Activated CD4-positive, alpha-beta T cell treated with anti-CD3 and anti-CD28 coated beads for 4 hours (primary cell): ENCODE measurements at places on chromosomes 16 and 17.

- DNase-seq, result no peak
These were observed 140.7 kb downstream of the IRX3 start for GRCh38 chr16:54145881-54146280.

DNA sequence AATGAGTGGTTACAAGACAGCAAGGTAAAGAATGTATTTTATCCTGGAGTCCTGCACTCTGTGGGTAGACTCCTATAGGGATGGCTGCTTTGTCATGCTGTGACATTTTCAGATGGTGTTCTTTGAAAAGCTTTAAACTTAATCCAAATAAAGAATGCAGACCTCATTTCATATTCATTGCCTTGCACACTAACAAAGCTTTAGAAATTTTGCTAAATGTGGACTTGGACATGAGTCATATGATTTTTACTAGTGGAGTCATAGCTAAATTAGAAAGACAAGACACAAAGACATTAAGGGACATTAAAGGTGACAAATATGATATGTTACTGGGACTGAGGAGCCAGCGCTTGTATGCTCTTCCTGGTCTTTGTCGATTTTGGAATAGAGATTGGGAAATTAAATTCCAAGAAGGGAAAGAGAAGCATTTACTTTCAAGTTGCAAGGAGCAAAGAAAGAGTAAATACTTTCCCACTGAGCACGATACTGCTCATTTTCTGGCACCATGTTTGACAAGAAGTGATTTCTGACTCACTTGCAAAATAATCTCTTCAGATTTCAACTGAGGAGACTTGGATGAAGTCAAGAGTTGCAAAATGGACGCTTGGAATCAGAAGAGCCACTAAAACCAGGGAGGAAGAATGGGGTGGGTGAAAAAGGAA lies 152.9 kb upstream of the MYOCD start:
- no peak for DNase-seq

- DNase-seq, result no peak
These were observed 22.5 kb downstream of the CCR7 start for GRCh38 chr17:40542558-40543411.

GRCh38 chr17:14622615-14623101 lies 321.8 kb downstream of the HS3ST3B1 start:
- DNase-seq, result no peak

- no peak for DNase-seq
These were observed 2.5 kb downstream of the MTSS2 start for GRCh38 chr16:70683146-70683944.

DNA sequence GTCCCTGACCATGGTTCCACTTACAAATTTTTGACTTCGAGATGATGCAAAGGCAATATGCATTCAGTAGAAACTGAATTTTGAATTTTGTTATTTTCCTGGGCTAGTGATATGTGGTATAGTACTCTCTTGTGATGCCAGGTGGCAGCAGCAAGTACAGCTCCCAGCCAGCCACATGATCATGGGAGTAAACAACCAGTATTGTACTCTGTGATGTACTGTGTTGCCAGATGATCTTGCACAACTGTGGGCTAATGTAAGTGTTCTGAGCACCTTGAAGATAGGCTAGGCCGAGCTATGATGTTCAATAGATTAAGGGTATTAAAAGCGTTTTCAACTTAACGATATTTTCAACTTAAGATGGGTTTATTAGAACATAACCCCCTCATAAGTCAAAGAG lies 250.8 kb downstream of the STX8 start:
- DNase-seq, result no peak

- no peak for DNase-seq
These were observed 7.3 kb downstream of the C16orf86 start for GRCh38 chr16:67673712-67674580.

DNA sequence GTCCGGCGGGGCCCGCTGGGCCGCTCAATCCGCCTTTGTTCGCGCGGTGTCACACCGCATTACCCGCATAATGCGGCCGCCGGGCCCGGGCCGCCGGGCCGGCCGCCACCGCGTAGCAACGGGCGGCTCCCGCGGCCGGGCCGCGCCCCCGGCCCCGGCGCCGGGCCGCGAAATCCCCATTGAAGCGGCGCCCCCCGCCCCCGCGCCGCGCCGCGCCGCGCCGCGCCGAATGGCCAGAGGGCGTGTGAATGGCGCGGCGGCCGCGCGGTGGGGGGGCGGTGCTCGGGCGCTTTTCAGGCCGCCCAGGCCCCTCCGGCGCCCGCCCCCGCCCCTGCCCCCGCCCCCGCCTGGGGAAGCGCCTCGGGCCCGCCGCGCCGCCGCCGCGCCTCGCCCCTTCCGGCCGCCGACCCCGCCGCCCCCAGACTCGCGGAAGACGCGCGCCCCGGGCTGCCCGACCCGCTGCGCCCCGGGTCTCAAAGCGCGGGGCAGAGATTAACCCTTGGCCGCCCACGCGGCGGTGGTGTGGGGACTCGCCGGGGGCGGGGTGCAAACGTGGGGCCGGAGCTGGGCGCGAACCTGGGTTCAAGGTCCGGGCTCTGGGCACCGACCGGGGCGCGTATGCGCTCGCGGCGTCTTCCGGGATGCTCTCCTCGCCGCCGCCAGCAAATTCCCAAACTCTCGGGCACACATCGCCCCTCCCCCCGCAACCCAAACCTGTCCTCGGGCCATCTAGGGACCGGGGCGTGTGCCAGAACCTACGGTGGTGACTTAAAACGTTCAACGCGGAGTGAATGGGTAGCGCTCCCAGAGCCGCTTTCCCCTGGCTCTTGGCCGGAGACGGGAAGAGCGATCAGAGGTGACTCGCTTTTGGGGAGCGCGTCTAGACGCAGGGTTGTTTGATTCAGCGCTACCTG lies 46.7 kb downstream of the WNT3 start:
- DNase-seq, result no peak

DNA sequence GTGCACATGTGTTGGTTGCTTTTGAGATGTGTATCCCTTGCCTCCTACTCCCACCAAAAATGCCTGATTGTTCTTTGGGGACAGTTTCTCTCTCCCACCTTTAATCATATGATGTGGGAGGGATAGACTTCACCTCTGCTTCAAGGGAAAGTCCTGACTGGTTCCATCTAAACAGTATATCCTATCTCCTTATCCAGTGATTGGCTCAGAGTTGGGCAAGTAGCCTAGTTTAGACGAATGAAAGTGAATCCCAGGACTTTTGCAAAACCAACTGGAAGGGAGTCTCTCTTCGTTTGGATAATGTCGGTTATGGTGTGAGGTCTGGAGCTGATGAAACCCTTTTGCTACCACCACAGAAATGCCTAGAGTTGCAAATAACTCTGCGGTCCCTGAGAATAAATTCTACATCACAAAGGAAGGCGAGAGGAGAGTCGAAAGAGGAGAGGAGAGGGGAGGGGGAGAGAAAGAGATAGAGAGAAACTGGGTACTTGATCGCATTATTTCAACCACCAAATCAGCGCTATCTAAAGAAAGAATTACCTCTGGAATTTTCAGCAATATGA lies 77.1 kb upstream of the SALL1 start:
- no peak for DNase-seq

DNA sequence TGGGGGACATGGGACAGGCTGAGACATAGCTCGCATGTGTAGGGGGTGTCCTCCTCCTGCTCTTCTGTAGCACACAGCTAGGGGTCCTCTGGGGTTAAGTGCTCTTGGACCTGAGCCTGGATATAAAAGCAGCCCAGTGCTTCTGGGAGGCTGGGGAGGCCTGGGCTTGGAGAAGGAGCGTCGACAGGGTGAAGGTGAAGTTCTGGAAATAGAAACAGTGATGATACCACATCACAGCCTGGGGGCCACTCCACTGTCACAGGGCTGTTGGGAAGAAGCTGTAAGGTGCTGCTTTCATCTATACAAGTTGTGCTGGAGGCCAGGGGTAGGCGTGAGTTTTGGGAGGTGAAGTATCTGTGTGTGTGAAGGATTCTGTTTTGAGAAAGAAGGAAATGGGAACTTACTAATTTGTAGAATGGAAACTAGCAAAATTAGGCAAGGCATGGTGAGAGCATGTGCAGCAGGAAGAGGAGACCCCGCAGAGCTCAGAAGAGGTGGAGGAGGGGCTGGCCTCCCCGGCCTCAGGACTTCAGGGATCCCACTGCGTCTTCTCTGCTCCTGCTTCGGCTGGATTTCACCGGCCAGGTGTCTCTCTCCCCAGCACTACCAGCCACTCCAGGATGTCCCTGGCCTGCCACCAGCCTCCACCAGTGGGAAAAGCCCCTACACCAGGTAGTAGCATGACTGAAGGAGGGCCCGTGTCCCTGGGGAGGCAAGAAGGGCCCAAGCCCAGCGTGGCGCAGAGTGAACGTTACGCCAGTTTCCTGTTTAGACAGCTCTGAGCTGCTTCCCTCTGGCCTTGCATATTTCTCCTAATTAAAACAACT lies 19.4 kb downstream of the PLCG2 start:
- DNase-seq, result no peak

DNA sequence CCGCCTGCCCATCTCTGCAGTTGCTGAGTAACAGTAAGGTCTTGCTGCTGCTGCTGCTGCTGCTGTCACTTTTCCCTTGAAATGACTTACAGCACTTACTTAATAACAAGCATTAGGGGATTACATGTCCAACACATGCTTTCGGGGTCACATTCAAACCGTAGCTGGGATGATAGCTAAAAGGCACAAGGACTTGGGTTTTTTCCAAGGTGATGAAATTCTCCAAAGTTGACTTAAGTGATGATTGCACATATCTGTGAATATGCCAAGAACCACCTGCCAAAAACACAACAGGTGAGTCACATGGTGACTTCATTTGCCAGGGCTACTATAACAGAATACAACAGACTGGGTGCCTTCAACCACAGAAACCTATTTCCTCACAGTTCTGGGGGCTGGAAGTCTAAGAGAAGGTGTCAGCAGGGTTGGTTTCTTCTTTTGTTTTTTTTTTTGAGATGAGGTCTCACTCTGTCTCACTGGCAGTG lies 121.9 kb upstream of the TNRC6C start:
- DNase-seq, result no peak

- no peak for DNase-seq
These were observed 7.4 kb upstream of the CD300LD start for GRCh38 chr17:74599448-74599939.

DNA sequence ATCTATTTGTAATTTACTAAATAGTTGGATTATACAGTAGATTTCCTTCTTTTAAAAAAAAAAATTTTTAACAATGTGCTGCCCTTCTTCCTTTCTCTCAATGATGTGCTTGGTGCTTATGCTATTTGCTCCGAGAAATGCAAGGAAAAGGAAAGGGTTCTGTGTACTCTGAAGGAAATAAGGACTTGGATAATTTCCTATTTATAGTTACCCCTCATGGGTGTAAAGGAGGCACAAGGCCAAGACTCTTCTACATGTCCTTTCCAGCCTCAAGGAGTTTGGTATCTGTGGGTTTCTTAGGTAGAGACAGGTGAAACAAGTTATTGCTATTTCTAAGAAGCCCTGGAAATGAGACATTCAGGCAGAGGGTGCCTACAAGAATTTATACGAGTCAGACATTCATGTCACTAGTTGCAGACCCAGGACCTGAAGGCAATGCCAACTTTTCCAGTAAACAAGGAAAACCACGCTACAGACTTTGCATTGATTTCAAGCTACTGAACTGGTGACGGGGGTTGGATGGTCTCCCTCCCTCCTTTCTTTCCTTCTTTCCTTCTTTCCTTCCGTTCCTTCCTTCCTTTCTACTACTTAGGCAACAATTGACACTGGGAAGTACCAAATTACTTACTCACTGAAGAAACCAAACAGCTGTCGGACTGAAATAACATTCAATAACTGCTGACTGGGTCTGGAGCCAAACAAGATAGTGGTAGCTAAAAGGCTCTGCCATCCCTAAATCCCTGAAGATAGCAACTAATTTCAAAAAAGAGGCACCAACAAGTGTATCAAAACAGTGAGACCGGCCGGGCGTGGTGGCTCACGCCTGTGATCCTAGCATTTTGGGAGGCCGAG lies 33.8 kb upstream of the GHDC start:
- no peak for DNase-seq

DNA sequence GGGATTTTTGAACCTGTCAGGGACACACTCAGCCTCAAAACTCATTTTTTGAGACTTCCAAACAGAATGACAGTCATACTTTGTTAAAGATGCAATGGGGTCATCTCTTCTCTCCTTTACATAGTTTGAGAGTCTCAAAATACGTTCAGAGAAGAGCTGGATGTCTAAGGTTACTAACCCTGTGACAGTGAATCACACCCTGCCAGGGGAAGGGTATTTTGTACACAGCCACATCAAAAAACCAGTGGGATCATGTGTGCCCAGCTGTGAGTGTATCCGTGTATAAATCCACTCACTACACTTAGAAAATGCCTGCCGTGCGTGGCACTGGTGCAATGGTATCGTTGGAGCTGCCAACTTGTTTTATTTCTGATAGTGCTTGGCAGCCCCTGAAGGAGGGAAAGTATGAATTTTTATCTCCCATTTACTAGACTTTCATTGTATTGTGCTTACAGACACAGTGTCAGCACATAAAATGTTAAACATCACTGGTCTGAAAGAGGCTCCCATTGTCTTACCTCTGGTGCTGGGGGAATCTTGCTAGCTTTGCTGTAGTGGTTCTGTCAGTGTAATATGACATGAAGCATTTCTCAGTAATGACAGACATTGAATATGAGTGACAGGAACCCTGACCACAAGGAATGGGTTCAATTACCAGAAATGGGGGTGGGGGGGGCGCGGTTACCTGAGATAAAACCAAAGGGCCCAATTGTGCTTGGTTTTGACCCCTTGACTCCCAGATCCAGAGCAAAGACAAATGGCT lies 256.3 kb downstream of the FTO start:
- no peak for DNase-seq

DNA sequence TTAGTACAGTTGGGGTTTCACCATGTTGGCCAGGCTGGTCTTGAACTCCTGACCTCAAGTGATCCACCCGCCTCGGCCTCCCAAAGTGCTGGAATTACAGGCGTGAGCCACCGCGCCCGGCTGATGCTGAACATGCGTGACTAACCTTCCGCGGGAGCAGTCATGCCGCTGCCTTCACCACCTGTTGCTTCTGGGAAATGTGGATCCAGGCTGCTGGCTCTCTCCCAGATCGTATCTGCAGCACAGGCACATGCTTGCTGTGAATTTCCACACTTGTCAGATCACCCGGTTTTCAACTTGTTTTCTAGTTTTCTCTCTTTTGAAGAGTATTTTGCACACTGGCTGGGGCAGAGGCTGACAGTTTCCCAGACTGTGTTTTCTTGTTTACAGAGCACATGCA lies 97.9 kb downstream of the ADCY9 start:
- DNase-seq, result no peak

DNA sequence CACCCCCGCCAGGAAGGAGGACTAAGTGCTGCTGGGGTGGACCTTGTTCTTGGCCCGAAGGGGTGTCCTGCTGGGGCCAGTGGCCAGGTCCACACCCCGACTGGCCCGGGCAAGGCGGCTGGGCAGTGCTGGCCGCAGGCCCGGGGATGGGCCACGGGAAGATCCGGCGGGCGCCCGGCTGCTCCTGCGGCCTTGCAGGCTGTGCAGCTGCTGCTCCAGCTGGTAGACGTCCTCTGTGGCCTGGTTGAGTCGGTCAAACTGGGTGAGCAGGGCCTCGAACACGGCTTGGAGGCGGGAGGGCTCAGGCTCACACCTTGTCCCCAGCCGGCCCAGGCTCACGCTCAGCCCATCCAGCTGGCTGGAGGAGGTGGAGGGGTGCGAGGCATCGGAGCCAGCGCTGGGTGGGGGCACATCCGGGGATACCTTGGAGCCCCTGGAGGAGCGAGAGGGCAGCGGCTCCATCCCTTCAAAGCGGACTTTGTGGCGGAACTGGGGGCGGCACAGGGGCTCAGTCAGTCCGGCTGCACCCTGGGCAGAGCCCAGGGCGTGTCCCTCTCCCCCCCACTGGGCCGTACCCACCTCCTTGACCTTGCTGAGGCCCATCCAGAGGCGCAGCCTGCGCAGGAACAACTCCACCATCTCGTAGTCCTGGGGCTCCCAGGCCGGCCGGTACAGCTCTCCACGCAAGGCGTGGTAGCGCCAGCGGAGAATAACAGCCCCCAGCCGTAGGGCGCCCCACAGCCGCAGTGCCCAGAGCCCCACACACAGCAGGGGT lies 42.1 kb downstream of the TSC2 start:
- DNase-seq, result no peak
